DMS53 (cell line): ENCODE measurements at places on chromosomes 4 and X.

DNA sequence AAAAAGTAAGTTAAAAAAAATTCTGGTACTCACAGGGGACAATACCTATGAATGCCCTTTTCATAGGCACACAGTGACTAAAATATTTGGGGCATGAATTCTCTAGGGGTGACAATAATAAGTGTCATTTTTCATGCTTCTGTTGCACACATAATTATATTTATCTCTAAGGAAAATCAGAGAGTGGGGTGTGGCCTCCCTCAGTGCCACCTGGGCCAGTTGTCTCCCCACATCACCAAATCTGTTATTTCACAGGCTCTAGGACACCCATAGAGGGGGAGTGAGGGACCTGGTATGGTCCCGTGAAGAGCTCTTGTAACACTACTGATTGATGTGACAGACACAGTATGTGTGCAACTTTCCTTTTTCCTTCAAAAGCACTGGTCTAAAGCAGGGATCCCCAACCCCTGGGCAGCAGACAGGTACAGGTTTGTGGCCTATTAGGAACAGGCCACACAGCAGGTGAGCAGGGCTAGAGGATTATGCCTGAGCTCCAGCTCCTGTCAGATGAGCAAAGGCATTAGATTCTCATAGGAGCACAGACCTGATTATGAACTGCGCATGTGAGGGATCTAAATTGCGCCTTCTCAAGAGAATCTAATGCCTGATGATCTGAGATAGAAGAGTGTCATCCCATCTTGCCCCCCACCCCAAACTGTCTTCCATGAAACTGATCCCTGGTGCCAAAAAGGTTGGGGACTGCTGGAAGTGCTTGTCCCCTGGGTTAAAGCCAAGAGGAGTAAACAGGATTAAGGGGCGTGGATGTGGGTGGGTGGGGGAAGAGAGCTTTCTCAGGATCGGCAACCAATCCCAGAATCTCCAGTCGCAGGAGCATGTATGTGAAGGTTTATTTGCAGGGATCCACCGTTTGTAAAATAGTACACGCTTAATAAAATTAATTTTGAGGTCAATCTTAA is 856 bp downstream of the SLC9B1 start:
- DNase-seq: peak; percentile 44

- no peak for DNase-seq
Measured at GRCh38 chr4:41209901-41210300, 4.4 kb downstream of the APBB2 start.

DNA sequence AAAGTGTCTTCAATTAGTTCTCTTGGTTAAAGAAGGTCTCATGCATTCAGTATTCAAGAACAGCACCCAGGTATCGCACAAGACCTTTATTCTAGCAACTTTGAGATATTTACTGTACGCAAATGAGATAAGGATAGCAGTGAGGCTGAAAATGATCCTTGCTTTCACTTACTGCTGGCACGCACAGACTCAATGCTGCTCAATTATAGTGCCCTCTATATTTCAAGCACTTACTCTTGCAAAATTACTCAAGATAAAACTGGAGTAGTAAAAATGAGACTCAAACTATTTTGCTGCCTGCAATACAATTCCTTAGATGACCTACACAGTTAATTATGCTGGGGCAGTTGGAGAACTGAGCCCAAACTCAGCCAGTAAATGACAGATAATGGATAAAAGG is 60.9 kb downstream of the ADGRA3 start:
- no peak for DNase-seq

GRCh38 chr4:175326796-175327195 is 408.6 kb downstream of the ADAM29 start:
- no peak for DNase-seq

DNA sequence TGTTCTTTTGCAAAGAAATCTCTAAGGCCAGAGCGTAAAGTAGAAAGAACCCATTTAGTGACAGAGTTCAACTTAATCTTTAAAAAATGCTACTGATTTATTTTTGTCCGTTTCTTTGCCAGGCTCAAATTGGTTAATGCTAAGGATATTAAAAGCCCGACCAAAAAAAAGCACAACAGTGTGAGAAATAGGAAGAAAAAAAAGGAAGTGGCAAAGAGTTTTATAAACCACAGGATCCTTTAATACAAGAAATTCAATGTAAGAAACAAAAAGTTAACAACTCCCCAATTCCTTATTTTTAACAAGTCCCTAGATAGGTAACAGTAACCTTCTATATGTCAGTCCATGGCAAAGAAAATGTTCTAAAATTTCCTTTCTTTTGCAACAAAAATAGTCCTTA is 480.4 kb downstream of the ACTRT1 start:
- DNase-seq: no peak

GRCh38 chr4:128686032-128686465 is 123.5 kb upstream of the JADE1 start:
- no peak for DNase-seq

DNA sequence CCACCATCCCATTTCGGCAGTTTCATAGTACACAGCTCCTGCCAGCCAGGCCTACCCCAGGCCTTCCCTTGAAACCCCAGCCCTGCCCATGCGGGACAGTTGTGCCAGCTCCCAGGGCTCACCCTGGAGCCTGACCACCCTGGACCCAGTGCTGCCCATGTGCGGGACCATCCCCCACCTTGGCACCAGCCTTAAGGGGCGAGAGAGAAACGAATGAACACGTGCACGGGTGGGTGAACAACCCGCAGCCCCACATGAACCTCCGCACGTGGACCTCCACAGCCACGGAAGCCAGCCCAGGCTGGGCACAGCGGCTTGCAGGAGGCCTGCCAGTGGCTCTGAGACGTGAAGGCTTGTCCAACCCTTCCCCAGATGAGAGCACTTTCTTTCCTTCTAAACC is 76.0 kb upstream of the MXD4 start:
- no peak for DNase-seq

DNA sequence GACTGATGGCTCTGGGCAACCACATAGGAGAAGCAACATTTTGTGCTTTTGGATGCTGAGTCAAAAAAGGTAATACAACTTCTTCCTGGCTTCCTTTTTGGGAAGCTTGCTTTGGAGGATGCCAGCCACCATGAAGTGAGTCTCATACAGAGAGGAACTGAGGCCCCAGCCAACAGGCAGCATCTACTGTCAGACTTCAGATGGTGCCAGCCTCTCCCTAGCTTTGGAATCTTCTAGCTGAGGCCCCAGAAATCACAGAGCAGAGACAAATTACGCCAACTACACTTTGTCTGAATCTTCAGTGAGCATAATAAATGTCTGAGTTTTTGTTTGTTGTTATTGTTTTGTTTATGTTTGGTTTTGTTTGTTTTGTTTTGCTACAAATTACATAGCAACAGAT is 136.1 kb downstream of the ATP10D start:
- no peak for DNase-seq

- DNase-seq: no peak
Measured at GRCh38 chr4:171667906-171668305, 145.3 kb upstream of the GALNTL6 start.

- DNase-seq: peak; percentile 66
Measured at GRCh38 chr4:48275247-48275646, 5.6 kb upstream of the TEC start.

DNA sequence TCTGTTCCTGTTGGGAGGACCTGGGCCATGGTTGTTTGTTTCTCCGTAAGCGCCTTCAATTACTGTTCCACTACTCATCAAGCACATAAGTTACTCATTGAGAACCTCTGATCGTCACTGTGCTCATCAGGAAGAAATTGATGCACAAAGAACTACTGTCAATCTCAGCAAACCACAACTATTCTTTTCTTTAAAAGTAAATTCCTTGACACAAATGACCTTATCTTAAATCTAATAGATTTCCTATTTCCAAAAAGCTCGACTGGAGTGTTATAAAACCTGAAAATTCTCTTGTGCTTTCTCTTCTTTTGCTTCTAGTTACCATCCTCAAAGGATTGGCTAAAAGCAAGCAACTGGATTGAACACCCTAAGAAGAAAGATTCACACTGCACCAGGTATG is at the start of gene MUC7:
TSS of gene MUC7 (plus strand) at position 301 of the 400 bp plus-strand sequence. CDS start 1,825 bp downstream, outside the sequence.
- DNase-seq: no peak

DNA sequence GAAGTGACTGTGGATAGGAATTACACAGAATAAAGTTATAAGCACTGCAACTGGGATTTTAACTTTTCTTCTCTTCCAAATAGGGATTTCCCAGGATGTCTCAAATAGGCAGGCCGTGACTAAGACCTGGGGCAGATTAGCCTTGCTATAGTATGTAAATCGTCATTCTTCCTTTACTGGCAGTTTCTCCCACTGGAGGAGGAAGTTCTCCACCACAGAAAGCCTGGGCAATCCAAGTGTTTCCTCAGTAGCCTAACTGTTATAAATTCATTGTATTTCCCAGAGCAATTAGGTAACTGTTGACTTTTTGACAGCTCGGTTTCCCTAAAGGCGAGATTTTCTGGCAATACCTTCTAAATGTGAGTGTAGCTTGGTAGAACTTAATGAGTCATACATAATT is at the start of gene TNIP3:
TSS of gene TNIP3 (minus strand) at position 31 of the 400 bp plus-strand sequence. CDS start 196 bp downstream, outside the sequence.
- DNase-seq: no peak

DNA sequence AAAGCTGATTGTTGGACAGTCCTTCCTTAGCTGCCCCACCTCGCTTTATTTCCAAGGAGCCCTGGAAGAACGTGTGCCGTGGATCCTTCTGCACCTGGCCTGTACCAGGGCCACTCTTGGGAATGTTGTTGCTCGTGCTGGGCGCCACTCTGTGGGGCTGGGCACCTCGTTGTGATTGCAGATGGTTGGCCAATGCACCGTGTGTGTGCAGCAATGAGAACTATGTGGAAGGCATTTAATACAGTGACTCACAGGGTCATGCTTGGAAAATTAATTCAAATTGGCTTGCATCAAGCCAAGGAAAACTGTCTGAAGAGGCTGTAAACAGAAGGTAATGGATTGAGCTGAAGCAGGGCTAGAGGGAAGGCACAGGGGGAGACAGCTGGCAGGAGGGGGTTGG is 37.0 kb upstream of the CD99L2 start:
- DNase-seq: no peak

DNA sequence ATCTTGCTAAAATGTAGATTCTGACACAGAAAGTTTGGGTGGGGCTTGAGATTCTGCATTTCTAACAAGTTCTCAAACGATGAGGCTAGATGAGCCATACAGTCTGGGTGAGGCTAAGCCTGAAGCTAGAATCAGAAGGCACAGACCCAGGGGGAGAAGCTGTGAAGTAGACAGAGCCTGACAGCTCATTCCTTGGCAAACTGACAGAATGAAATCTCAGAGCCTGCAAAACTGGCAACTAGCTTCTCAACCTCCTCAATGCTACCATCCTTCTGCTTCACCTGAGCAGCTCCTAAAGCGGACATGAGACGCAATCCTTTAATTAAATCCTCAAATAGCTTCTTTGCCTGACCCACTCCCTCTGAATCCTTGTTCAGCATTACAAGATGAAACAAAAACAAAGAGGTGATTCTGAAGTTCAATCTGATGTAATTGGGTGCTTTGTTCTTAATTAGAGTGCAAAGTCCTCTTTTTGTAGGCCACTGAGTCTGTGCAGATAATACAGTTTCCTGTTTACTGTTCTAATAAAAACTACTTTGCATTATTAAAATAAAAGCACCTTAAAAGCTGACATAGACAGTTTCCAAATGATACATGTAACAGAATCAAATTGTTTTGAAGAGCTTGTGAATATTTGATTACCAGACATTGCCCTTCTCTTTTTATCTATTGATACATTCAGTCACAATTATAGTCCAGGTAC is 71.0 kb upstream of the BMP2K start:
- DNase-seq: no peak

DNA sequence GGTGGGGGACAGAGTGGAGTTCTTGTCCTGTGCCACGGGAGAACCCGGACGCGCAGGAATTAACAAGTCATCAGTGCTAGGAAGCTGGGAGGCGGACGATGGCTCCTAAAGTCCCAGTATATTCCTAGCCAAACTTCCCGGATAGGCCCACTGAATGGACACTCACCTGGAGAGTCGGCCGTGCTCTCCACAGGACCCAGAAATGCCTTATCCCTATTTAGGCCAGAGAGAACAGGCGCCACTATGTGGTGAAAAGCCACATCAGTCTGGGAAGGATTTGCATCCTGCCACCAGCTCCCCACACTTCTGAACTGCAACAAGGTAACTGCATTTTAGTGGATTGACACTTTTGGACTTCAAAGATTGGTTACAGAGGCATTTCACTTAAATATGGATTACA is 1.1 kb downstream of the CFAP299 start:
- DNase-seq: peak; percentile 81

GRCh38 chrX:129534816-129535578 is 5.1 kb upstream of the OCRL start:
- no peak for DNase-seq

GRCh38 chrX:113370006-113370405 is 529.4 kb upstream of the AMOT start:
- DNase-seq: no peak

- no peak for DNase-seq
Measured at GRCh38 chr4:26766141-26766540, 94.5 kb upstream of the STIM2 start.

GRCh38 chr4:41507291-41507947 is 30.5 kb upstream of the LIMCH1 start:
- no peak for DNase-seq

- DNase-seq: no peak
Measured at GRCh38 chrX:123468481-123468880, 264.4 kb downstream of the THOC2 start.
